A549 treated with CpdA at 1 μM for 4 hours (cell line): ENCODE measurements at places on chromosomes 16 and 17. TPM values are rescaled to one million over a fixed set of nuclear protein-coding genes. Genes with fewer than 3 reads are reported as not detected.

The SNAI3 gene
- total RNA-seq = 0.08 to 0.21 TPM (median 0.14 TPM) in 4 of 5 replicates, not detected in the other

The TBC1D3 gene
- not detected in 5 replicates for total RNA-seq

The DNAH9 gene
- 0.03 to 0.04 TPM in 2 of 5 replicates, not detected in the others for total RNA-seq

The CCDC154 gene
- total RNA-seq = 0.14 to 0.89 TPM (median 0.44 TPM) in 5 replicates

The PNMT gene
- not detected in 5 replicates for total RNA-seq

The TMEM98 gene
- total RNA-seq = 44.0 to 48.8 TPM (median 45.0 TPM) in 5 replicates

The B3GNT9 gene
- 5.7 to 8.5 TPM (median 7.9 TPM) in 5 replicates for total RNA-seq

The CCDC78 gene
- 3.7 to 7.1 TPM (median 5.7 TPM) in 5 replicates for total RNA-seq

The NRN1L gene
- 0.17 to 0.29 TPM in 2 of 5 replicates, not detected in the others for total RNA-seq

The ITGA2B gene
- total RNA-seq = 1.0 to 1.9 TPM (median 1.6 TPM) in 5 replicates

The C17orf78 gene
- not detected in 5 replicates for total RNA-seq

The CPHXL2 gene
- total RNA-seq = not detected in 5 replicates

The TP53TG3C gene
- total RNA-seq = 0.11 to 0.59 TPM in 2 of 5 replicates, not detected in the others

The BLMH gene
- 43.5 to 54.0 TPM (median 47.6 TPM) in 5 replicates for total RNA-seq

The KRTAP3-2 gene
- 0.16 to 0.35 TPM (median 0.30 TPM) in 3 of 5 replicates, not detected in the others for total RNA-seq

The RHBDL3 gene
- total RNA-seq = 3.2 to 5.2 TPM (median 4.4 TPM) in 5 replicates

The MYH13 gene
- not detected in 5 replicates for total RNA-seq

The NTN1 gene
- 0.27 to 0.54 TPM (median 0.45 TPM) in 5 replicates for total RNA-seq

The KRT39 gene
- not detected in 5 replicates for total RNA-seq

The SLC2A4 gene
- 0.13 to 0.29 TPM (median 0.24 TPM) in 5 replicates for total RNA-seq
